ENCODE measurements at places on chromosomes 4 and X.

DNA sequence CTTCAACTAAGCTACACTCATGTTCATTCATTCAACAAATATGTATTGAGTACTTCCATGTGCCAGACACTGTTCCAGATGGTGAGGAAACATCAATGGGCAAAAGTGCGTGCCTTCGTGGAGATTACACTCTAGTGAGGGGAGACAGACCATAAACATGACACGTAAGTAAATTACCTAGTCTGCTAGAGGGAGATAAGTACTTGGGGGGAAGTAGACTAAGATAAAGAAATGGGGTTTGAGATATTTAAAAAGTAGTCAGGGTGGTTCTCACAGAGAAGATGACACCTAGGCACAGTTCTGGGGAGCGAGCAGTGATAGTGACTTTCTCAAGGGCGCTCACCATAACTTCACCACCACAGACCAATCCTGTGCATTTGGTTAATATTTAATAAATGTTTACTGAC lies 11.7 kb downstream of the JCHAIN start:
- DNase-seq = no peak

GRCh38 chr4:47000406-47000805 lies 7.0 kb upstream of the GABRA4 start:
- no peak for DNase-seq

GRCh38 chr4:90112715-90113114 lies 14.5 kb upstream of the CCSER1 start:
- no peak for DNase-seq

- peak; percentile 51 for DNase-seq
Observed at GRCh38 chr4:148778980-148779675, 336.9 kb upstream of the NR3C2 start.

DNA sequence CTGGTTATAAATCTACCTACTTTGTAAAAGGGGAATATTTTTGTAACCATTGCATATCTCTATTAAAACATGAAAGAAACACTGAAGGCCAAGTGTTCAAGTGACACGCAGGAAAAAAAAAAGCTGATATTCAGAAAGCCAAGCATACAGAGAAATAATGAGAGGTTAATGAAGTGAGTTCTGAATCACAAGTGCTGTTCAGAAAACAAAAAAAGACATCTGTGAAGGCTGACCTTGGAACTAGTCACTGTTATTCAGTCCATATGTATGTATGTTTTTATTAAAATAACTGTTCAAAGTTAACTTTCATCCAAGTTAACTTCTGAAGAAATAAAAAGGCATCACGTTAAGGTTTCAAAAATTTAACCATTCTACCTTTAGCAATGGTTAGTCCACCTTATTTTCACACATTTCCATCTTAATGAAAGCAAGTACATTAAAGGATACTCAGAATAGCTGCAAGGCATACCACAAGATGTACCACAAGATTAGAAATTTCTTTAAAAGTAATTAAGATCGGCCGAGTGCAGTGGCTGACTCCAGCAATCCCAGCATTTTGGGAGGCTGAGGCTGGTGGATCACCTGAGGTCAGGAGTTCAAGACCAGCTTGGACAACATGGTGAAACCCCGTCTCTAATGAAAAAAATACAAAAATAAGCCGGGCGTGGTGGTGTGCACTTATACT lies 31.4 kb downstream of the SH3RF1 start:
- DNase-seq = no peak

- no peak for DNase-seq
Observed at GRCh38 chrX:154516656-154517100, 646 bp upstream of the FAM3A start.

- no peak for DNase-seq
Observed at GRCh38 chr4:38153387-38153760, 193.2 kb downstream of the PTTG2 start.

DNA sequence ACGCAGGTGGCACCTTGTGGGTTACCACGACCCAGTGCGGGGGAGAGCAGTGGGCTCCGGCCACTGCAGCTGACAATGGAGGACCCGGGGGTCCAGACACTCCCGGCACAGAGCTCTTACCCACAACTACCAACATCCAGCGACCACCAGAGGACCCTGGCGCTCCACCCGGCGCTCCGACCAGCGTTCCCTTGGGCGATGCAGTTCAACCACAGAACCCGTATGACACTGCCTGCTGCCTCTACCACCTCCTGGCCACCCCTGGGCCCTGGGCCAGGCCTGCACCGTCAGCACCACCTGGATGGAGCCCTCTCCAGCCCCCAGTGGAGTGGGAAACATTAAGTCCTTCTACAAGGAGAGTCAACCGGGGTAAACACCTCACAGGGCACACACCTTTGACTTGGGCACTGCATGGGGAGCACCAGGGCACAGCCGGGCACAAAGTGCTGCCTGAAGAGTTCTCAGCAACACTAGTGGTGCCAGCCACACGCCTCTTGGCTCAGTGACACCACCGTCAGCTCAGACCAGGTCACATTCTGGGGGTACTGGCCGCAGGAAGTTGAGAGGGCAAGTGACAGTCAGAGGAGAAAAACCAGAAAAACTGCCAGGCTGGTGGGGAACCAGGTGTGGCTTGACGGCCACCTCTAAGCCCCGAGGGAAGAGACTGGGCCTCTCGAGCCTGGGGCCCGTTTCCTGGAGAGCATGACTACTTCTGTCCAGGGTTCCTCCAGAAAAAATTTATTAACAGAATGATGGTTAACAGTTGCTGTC lies 2.6 kb downstream of the CTBP1 start:
- no peak for DNase-seq

DNA sequence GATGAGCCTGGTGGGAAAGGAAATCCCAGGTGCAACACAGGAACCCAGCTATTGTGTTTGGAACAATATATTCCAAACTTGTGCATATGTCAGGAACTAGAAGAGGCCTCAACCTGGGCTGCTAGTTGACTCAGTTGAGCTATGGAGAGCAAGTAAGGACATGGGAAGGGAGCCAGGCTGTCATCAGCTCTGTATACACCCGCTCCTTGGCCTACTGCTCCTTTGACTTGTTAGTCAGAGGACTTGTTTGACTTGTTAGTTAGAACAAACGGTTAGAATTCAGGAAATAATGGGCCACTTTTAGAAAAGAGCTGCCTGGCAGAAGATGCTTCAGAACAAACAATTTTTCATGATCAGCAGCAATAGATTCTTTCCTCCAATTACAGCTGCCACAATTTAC lies 76.4 kb downstream of the CBLL2 start:
- DNase-seq = no peak

DNA sequence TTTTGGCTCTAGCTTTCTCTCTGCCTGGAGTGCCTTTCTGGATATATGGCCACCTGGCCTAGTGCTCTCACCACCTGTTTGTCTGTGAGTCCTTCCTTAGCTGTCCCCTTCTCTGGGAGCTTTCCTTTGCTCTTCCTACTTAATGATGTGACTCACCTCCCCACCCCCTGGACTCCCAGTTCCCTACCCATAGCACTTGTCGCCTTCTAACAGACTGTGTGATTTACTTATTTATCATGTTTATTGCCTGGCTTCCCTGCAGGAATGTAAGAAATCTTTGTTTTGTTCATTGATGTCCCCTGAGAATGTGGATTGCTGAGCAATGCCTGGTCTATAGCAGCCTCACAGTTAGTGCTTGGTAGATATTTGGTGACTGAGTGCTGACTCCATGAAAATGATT lies 18.9 kb downstream of the ADD1 start:
- DNase-seq = no peak

Data from LNCaP clone FGC (cell line).